ENCODE measurements at places on chromosomes 6 and 20.
A peak's percentile ranks its signal among the peaks of the same experiment; 100 is the strongest.

GRCh38 chr20:59828125-59829053 is 105.0 kb downstream of the SYCP2 start:
- DNase-seq = no peak

GRCh38 chr20:24729896-24730605 is 219.0 kb upstream of the CST7 start:
- DNase-seq = no peak

DNA sequence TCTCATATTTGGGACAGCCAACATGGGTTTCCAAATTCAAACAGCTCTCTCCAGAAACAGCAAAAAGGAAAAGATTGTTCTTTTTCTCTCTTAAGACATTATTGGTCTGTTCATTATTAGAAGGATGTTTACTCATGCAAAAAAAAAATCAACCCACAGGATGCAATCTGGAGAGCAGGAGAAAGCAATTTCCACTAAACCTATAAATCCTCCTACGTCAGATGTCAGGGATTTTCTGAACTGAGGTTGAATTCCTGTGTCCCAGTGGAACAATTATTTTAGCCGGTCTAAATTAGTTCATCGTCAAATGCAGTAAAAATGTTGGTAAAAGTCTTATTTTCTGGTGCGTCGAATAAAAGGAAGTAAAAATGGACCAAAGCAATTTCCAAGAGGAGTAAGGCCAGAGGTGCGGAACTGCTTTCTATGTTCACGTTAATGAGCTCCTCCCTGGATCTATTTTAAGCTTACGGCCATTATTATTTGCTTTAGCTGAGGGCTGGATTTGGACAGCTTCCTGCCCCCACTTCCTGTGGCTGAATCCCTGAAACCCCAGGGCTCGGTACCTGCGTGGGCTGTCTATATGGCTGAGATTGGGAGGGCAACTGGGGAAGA is at the start of gene GABRR1:
Gene GABRR1 (minus strand): TSS at position 60 of the 612 bp plus-strand sequence. CDS start 36 bp downstream, at position 24.
- no peak for DNase-seq

GRCh38 chr6:53641348-53641747 is 24.2 kb downstream of the KLHL31 start:
- no peak for DNase-seq

DNA sequence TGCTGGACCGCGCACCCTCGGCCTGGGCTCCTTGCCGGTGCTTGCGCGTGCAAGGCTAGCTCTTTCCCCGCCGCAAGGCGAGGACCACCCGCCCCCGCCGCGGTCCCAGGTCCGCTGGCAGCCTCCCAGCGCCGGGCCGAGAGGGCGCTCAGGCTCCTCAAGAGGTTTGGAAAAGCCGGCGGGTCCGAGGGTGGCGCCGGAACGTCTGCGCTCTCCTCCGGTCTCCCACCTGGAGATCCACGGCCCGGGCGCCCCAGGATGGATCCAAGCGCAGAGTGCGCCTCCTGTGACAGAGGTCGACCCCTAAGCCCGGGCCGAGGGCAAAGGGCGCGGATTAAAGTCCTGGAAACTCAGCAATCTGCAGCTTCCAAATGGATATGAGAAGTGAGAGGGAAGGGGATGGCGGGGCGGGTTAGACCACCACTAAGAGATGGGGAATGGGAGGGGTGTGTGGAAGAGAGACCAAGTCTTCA is 575 bp upstream of the MICAL1 start:
- peak; percentile 48 for DNase-seq

DNA sequence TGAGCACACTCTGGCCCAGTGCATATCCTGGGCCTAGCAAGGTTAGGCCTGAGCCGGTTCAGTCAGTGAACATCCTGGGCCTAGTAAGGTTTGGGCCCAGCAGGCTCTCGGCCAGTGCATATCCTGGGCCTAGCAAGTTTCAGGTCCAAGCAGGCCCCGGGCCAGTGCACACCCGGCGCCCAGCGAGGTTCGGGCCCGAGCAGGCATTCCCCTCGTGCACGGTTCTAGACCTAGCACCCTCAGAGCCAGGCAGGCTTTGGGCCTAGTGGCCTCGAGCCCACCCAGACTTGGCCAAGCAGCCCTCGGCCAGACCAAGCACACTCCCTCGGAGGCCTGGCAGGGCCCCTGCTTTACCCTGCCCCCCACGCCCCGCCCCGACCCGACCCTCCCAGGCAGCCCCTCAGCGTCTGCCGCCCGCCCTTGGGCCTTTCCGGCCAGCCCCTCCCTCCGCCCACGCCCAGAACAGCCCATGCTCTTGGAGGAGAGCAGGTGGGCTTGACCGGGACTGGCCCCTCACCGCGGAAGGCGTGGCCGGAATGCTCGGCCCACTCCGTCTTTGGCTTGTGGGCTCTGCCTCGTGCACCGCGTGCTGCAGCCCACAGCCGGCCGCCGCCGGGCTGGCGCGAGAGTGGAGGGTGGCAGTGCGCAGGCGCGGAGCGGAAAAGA is at the start of gene CTCFL:
Gene CTCFL (minus strand): TSS at position 630 of the 666 bp plus-strand sequence. CDS start 935 bp downstream, outside the sequence.
- DNase-seq = no peak

DNA sequence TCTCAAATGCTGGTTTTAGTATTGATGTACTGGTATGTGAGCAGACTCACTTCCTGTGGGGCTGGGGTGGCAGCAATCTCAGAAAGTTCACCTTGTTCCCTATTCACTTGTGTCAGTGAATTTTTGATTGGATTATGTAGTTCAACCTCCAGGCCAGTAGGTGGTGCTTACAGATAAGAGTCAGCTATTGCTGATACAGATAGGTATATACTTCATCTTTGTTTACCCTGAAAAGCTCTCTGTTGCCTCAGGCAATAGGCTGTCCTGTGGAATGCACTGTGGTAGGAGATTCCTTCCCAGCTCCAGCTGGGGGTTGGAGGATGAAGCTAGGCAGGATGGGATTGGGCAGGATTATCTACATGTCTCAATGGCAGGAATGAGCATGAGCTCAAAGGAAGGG is 851.2 kb upstream of the EYS start:
- DNase-seq = no peak

GRCh38 chr6:32472781-32473375 is 33.2 kb downstream of the HLA-DRA start:
- no peak for DNase-seq

- no peak for DNase-seq
Measured at GRCh38 chr6:168320634-168321033, 1.1 kb upstream of the DACT2 start.

GRCh38 chr6:158219228-158219627 is 51.1 kb downstream of the GTF2H5 start:
- no peak for DNase-seq

DNA sequence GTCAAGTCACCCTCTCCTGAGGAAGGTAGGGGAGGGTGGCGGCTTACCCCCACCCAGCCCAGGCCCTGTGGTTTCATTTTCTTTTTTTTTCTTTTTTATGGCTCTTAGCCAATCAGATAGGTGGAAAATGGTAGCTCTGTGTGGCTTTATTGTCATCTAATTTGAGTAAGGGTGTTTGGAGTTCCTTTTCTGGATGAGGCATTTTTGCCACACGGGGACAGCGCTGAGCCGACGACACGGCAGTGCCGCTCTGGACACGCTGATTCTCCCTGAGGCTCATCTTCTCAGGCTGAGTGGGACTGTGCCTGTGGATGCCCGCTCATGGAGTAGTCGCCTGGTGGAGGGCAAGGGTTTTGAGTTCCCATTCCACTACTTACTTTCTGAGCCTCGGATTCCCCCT is 37.6 kb upstream of the ANGPT4 start:
- no peak for DNase-seq

GRCh38 chr6:142155091-142155490 is 8.0 kb downstream of the VTA1 start:
- no peak for DNase-seq

- DNase-seq = no peak
Measured at GRCh38 chr6:11358904-11359830, 126.7 kb upstream of the NEDD9 start.
